Activated T-cell treated with anti-CD3 and anti-CD28 coated beads, Interleukin-2, amount 50 U/mL, for 48 hours (primary cell): ENCODE measurements at places on chromosomes 3 and 15.

DNA sequence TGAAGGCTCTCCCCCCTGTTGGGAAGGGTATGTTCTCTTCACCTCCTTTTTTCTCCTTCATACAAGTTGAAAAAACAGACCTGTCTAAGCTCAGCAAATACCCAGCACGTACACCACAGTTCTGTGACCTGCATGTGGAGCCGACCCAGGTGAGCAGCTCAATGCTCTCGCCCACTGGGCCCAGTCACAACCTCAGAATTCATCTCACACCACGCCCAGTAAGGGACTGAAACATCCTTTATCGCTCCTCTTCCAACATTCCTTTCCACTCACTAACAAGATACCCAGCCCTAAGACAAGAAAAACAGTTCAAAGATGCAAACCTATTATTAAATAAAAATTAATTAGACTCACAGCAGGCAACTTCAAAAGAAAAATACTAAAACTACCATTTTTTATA lies 68.9 kb downstream of the FOXP1 start:
- no peak for DNase-seq

GRCh38 chr3:156751461-156752025 lies 74.6 kb upstream of the LEKR1 start:
- no peak for DNase-seq

GRCh38 chr3:173510565-173510964 lies 113.0 kb downstream of the NLGN1 start:
- DNase-seq, result no peak

DNA sequence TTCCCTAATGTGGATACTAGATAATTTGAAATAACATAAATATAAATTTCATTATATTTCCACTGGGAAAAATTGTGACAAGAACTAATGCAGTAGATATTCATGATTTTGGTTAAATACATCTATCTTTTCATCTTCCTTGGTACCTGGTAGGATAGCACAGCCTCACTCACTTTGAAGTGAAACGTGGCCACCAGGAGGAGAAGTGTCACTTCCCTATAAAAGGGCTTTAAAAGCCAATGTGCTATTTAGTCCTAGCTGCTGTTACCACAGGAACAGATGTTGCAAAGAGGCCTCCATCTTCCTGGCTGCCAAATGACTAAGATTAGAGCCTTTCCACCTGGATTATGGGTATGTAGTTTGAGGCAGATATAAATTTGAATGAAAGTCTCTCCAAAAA lies 140.0 kb downstream of the PLOD2 start:
- no peak for DNase-seq

- DNase-seq, result no peak
These were observed 193.4 kb downstream of the SLC9A9 start for GRCh38 chr3:143654906-143655305.
